Sciatic nerve (tissue), 2 donors: ENCODE measurements at places on chromosomes 16 and 17.

DNA sequence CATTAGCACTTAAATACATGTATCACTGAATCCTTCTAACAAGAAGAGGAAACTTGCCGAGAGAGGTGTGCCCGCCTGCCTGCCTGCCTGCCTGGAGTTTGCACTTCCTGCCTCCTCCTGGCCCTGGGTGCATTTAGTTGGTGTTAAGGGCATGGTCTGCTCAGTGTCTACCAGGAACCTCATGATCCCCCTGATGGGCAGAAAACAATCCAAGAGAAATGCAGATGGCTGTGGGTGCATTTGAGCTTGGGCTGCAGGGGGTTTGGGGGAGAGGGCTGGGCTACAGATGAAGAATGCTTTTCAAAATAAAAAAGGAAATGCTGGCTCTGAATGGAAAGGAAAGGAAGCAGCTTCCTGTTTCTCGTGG is 10.1 kb downstream of the KSR1 start:
- DNase-seq, result no peak

GRCh38 chr16:4350365-4350786 is 745 bp downstream of the PAM16 start:
- no peak for DNase-seq

DNA sequence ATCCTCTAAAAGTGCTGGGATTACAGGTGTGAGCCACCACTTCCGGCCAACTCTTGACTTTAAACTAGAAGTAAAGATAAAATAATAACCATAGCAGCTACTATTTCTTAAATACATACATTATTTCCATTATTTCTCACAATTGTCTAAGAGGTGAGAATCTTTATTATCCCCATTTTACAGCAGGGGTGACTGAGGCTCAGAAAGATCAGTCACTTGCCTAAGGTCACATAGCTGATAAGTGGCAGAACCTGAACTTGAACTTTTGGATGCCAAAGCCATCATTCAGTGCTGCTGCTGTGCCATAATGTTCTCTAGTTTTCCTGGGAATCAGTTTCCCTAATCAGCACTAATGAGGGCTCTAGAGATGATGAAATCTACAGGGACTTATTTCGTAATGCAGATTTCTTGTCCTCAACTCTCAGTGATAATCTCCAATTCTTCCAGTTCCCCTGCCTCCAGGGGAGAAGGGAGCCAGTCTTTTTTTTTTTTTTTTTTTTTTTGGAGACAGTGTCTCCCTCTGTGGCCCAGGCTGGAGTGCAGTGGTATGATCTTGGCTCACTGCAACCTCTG is 25.2 kb upstream of the GPRC5B start:
- DNase-seq, result no peak

GRCh38 chr16:57537581-57538234 is 1.3 kb upstream of the CCDC102A start:
- peak; percentile 45 for DNase-seq

GRCh38 chr17:34375426-34375997 is 12.5 kb upstream of the CCL1 start:
- DNase-seq, result no peak

DNA sequence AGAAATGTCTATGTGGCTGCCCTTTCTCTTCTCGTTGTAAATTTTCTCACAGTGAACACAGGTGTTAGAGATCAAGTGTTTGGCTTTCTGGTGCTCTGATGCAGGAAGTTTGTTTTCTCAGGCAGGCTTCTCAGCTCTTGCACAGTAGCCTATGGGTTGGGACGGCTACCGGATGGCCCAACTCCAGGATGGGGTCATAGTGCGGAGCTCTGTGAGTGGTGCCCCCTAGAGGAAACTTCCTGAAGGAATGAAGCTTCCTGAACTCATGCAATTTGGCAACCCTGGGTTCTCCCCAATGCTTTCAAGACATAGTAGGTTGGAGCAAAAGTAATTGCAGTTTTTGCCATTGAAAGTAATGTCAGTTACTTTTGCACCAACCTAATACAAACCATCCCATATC is 407.5 kb upstream of the HSBP1 start:
- DNase-seq, result no peak

GRCh38 chr17:80647746-80648145 is 103.1 kb downstream of the RPTOR start:
- no peak for DNase-seq
